ENCODE measurements at places on chromosomes 1 and 21.

GRCh38 chr21:34736116-34736874 lies 67.5 kb downstream of the CLIC6 start:
- DNase-seq = no peak

DNA sequence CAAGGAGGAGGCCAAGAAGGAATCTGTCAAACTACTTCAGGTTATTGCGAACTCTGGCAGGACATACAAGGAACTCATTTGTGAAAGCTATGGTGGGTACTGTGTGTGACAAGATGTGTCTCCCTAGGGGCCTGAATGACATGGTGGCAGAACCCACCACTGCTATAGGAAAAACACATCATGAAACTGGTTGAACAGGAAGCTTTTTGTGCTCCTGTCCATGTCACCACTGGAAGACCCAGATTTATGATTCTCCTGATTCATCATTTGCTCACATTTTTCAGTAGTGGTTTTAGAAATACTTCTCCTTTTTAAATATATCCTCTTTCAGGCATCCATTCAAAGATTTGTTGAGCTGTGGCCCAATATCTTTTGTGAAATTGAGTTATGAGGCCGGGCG lies 23.6 kb downstream of the ARMH1 start:
- DNase-seq = no peak

GRCh38 chr1:202568826-202569225 lies 141.4 kb downstream of the SYT2 start:
- DNase-seq = peak; percentile 24

DNA sequence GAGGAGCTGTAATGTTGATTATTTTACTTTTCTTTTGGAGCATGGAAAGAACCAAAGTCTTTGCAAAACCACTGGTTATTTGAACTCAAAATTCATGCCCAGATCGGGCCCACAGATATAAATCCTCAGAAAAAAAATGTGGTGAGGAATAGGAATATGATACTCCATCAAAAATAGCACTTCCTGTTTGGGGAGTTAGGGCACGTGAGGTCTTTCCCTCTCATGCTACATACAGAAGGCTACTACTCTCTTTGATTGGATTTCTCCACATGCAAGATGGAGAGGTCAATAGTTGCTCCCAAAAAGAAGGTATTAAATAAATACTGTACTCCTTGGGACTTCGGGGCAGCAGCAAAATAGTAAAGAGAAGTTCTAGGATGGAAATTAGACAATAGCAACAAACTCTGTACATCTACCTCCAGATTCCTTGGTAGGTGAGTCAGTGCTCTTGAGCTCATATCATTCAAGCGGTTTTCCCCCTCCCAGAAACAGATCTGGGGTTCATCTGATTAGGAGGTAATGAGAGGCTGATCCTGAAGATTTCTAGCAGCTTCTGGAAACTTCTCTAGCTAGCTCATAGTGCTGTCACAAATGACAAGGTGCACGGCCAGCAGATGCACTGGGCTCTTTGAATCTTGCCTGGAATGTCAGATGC lies 47.1 kb downstream of the SLC9C2 start:
- DNase-seq = no peak

GRCh38 chr1:20318971-20319370 lies 28.3 kb downstream of the VWA5B1 start:
- no peak for DNase-seq

- DNase-seq = no peak
These were observed 206.6 kb downstream of the HIVEP3 start for GRCh38 chr1:41712081-41712480.

DNA sequence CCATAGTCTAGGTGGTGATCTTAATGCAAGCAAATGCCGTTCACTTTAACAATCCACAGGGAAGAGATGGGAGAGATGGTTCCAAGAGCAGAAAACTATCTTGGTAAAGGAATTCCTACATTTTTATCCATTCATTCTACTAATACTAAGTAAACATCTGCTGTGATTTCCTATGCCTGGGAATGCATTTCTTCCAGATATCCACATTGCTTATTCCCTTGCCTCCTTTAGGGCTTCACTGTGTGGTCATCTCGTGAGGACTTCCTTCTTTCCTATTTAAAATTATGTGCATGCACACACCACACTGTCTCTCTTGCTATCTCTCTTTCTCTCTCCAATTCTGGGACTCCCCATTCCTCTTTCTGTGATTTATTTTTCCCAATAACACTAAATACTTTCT lies 199.0 kb upstream of the C1orf105 start:
- no peak for DNase-seq

GRCh38 chr21:45029298-45029947 lies 45.0 kb upstream of the ADARB1 start:
- no peak for DNase-seq

DNA sequence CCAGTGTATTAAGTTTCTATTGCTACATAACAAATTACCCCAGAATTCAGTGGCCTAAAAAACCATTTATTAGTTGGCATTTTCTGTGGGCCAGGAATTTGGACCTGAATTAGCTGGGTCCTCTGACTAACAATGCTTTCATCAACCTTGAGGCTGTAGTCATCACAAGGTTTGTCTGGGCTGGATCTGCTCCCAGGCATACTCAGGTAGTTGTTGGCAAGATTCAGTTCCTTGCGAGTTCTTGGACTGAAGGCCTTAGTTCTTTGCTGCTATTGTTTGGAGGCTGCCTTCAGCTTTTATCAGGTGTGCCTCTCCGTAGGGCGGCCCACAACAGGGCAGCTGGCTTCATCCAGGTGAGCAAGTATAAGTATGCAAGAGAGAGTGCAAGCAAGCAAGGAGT lies 31.4 kb upstream of the DEPDC1 start:
- peak; percentile 37 for DNase-seq

- no peak for DNase-seq
These were observed 605.5 kb downstream of the LTN1 start for GRCh38 chr21:28387220-28387619.

DNA sequence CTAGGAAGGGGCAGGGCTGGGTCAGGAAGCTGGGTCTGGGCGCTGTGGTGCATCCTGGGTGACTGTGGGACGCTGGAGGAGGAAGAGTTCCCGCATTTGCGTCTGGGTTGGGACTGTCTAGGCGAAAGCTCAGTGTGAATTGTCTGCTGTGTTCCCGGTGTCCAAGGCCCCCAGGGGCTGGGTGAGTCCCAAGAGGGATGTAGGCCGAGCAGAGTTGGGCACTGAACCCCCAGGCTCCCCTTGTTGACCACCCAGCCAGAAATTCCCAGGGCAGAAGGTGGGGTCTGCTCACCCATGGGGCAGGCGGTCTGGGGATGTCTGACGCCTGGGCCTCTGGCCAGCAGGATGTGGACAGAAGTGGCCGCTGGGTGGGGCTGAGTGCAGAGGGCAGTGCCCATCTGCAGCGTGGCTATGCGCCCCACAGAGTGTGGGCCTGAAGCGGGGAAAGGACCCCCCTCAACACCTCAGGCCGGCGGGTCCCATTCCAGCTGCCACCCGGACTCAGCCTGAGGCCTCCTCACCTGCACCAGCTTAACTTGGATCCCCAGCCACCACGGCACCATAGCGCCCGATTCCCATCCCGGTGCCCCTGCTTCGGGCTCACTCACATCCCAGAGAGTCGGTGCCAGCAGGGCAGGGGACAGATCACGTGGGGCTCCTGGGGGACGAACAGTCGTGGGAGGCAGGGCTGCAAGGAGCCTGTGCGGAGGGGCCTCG lies 37.0 kb upstream of the POFUT2 start:
- no peak for DNase-seq

DNA sequence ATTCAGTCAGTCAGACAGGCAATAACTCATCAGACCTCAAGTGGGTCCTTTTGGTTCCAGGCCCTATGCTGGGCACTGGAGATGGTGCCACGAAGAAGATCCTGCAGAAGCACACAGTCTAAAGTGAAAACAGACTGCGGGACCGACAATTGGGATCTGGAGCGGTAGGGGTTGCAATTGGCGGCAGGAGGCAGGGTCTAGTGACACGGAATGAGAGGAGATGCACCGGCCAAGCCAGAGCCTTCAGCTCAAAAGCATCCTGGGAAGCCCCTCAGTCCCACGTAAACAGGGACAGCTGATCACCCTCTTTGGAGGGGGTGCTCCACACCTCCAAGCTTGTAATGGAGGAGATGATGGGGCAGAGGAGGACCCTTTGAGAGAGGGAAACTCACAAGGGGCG lies 56.2 kb downstream of the KLHDC7A start:
- DNase-seq = no peak

DNA sequence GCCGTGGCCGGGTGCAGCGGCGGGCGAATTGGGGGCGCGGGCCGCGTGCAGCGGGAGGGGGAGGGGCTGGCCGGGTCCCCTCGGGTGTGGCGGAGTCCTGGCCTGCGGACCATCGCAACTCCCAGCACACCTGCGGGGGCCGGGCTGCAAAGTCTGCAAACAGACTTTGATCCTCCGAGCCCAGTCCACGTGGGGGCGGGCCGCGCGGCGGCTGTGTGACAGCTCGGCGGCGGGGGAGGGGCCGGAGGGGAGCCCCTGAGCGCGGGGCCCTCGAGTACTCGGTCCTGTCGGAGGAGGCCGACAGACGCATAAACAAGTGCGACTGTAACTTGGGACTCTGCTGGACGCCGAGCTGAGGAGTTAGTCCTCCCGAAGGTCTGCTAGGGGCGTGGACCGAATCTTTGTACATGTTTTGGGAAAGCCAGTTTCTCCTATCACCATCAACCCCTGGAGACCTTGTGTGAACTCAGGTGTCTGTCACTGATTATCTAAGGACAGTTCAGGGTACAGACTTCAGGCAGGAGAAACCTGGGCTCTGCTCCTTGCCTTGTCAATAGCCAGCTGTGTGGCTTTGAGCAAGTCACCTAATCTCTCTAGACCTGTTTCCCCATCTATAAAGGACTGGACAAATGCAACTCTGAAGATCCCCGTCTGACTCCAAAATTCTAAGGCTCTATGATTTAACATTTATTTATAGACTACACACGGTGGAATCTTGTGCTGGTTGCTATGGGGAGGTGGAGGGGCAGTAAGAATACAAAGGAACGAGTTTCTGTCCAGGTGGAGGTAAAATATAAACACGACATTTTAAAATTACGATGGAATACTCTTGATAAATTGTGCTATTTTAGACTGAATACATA lies 710 bp upstream of the SLC30A1 start:
- no peak for DNase-seq

GRCh38 chr1:66930823-66931174 lies 6.0 kb downstream of the MIER1 start:
- no peak for DNase-seq

GRCh38 chr1:38303843-38304242 lies 257.2 kb upstream of the POU3F1 start:
- DNase-seq = no peak

GRCh38 chr1:96808191-96808590 lies 86.6 kb downstream of the PTBP2 start:
- no peak for DNase-seq

- no peak for DNase-seq
These were observed 23.8 kb downstream of the AJAP1 start for GRCh38 chr1:4678066-4678717.

GRCh38 chr1:157025385-157025784 lies 20.2 kb downstream of the ARHGEF11 start:
- DNase-seq = no peak
